ENCODE measurements at places on chromosomes 12 and 14. TPM values are rescaled to one million over a fixed set of nuclear protein-coding genes. Genes with fewer than 3 reads are reported as not detected.

- no peak overlapping the region for H3K27ac ChIP-seq
- H3K36me3 ChIP-seq = no peaks in the 10 kb centered on the region
- no peak for DNase-seq
- peaks cover 9% of the 10 kb centered on the region for H3K27me3 ChIP-seq
- no peaks in the 10 kb centered on the region for H3K4me1 ChIP-seq
Observed at GRCh38 chr12:108980831-108981618, 39.8 kb downstream of the SVOP start.

DNA sequence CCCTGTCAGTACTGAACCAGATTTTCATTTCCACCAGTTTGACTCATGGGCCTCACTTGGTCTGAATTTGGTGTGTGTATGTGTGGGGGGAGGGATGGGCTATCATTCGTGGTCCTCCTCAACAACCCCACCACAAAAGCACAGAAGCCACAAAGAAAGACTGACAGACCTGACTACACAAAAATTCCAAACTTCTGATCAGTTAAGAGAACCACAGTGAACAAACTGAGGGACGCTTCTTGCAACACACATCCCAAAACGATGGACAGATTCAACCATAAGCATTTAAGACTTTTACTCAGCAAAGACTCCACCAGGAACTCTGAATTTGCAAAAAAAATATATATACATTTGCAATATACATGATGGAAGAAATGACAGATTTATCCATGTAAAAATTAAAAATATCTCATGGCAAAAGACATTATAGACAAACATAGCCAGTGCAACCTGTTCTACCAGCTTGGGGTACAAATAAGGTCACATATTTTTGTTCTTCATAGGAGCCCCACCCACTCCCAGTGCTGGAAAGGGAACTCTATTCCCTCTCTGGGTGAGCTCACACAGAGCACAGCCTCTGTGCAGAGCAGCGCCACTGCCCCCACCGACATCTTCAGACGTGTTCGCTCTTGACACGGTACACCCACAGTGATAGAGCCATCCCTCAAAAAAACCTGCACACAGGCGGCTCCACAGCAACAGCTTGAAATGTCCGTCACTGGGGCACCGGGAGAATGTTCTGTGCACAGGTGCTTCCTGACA is 49.7 kb downstream of the JAG2 start:
- no peak overlapping the region for H3K4me3 ChIP-seq
- no peaks in the 10 kb centered on the region for H3K27me3 ChIP-seq
- DNase-seq = no peak
- no peak overlapping the region for H3K27ac ChIP-seq
- peaks cover 5% of the 10 kb centered on the region for H3K4me1 ChIP-seq
- no peaks in the 10 kb centered on the region for H3K36me3 ChIP-seq

DNA sequence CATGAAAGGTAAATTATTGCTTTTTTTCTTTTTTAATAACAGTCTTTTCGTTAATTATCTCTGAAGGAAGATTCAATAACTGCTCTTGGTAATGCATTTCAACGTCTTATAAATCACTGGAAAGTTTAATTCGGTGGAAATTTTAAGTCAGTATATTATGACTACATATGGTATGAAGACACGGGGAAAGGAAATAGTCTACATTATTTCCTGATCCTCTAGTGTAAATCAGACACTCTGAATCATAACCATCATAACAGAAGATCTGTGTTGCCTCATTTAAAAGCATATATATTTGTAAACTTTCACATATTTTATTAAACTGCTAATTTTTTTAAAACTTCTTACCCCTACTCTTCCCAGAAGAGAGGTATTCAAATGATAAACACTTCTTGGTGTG is 53.7 kb downstream of the EFCAB11 start:
- DNase-seq = no peak
- no peak overlapping the region for H3K27ac ChIP-seq
- H3K4me1 ChIP-seq = peaks cover 12% of the 10 kb centered on the region
- H3K27me3 ChIP-seq = no peaks in the 10 kb centered on the region
- H3K4me3 ChIP-seq = no peak overlapping the region

DNA sequence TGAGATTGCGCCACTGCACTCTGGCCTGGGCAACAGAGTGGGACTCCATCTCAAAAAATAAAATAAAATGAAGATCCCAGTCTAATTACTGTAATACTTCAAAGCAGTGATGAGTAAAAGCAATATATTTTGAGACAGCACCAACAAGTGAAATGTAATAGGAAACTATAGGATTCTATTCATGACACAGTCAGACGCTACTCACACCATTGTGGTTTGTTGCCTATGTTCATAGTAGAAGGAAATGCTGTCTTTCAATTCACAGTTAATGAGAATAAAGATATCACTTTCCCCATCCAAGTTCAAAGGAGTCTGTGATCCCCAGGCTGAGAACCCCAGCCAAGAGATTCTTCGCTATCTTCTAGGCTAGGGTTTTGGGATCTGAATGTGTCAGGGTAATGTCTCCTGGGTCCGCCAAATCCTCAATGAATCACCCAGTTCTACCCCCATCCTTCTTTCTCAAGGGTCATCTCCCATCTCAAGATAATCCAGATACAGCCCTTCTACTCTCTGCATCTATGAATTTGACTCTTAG is 16.6 kb upstream of the DTX1 start:
- H3K4me3 ChIP-seq = no peak overlapping the region
- H3K27ac ChIP-seq = peak overlapping the region; percentile 14
- no peaks in the 10 kb centered on the region for H3K27me3 ChIP-seq
- no peak for DNase-seq
- no peaks in the 10 kb centered on the region for H3K36me3 ChIP-seq
- no peaks in the 10 kb centered on the region for H3K4me1 ChIP-seq

GRCh38 chr12:71719647-71720370 is 33.9 kb downstream of the TMEM19 start:
- H3K27me3 ChIP-seq = no peaks in the 10 kb centered on the region
- no peaks in the 10 kb centered on the region for H3K4me1 ChIP-seq
- no peaks in the 10 kb centered on the region for H3K36me3 ChIP-seq
- DNase-seq = no peak

DNA sequence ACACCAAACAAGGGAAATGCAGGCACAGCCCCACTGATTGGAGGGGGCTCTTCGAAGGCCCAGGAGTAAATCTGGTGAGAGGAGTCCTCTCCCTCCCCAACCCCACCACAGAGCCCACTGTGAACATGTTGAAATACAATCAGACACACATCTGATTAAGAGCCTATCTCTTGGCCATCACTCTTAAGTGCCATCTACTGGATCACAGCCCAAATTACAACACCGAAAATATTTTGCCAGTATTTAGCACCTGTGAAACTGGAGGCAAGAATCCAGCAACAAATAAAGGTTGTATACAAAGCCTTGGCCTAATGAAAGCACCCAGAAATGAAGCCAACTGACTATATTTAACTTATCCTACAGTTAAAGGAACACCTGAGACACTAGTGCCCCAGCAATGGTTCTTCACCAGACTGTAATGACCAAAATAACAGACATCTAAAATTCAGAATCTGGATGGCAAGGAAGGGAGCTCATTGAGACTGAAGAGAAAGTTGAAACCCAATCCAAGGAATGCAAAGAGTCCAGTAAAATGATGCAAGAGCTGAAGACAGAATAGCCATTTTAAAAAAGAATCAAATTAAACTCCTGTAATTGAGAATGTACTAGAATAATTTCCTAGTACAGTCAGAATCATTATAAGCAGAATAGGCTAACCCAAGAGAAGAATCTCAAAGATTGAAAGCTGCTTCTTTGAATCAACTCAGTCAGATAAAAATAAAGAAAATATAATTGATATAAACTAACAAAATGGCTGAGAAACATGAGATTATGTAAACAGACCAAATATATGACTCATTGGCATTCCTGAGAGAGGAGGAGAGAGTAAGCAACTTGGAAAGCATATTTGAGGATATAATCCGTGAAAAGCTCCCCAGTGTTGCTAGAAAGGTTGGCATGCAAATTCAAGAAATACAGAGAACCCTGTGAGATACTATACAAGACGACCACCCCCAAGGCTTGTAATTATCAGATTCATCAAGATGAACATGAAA is 1117.0 kb downstream of the FLRT2 start:
- H3K36me3 ChIP-seq = no peaks in the 10 kb centered on the region
- no peaks in the 10 kb centered on the region for H3K4me1 ChIP-seq
- H3K27ac ChIP-seq = no peak overlapping the region
- H3K4me3 ChIP-seq = no peak overlapping the region
- DNase-seq = no peak
- no peaks in the 10 kb centered on the region for H3K27me3 ChIP-seq

GRCh38 chr12:113860950-113861349 is 105.2 kb downstream of the RBM19 start:
- no peak overlapping the region for H3K4me3 ChIP-seq
- H3K27ac ChIP-seq = no peak overlapping the region
- no peaks in the 10 kb centered on the region for H3K27me3 ChIP-seq
- no peak for DNase-seq
- peaks cover 47% of the 10 kb centered on the region for H3K36me3 ChIP-seq
- peaks cover 4% of the 10 kb centered on the region for H3K4me1 ChIP-seq

DNA sequence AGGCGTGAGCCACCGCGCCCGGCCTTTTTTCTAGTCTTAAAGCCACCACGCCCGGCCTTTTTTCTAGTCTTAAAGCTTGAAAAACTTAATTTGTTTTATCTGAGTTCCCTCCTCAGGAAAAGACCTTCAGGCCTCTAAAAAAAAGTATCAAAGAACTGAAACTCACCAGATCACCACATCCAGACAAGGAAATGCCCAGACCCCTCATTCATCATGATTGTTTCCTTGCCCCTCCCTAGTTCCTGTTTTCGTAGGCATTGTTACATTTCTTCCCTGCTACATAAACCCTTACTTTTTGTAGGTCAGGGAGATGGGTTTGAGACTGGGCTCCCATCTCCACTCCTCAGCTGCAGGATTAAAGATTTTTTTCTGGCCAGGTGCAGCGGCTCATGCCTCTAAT is 21.1 kb upstream of the VWF start:
- peaks cover 39% of the 10 kb centered on the region for H3K4me1 ChIP-seq
- no peak overlapping the region for H3K4me3 ChIP-seq
- H3K27me3 ChIP-seq = no peaks in the 10 kb centered on the region
- no peak for DNase-seq

ANHX gene
- total RNA-seq = not detected

CLECL1 gene
- total RNA-seq = not detected

SDS gene
- total RNA-seq = 1.2 TPM

ALG10 gene
- total RNA-seq = 21.3 TPM
